Neuronal stem cell (in vitro differentiated cells): ENCODE measurements at places on chromosomes 7 and 10.

- no peak for DNase-seq
- H3K36me3 ChIP-seq = no peaks in the 10 kb centered on the region
- H3K27ac ChIP-seq = no peak overlapping the region
- no peak overlapping the region for H3K4me3 ChIP-seq
- no peaks in the 10 kb centered on the region for H3K4me1 ChIP-seq
- no peaks in the 10 kb centered on the region for H3K27me3 ChIP-seq
Measured at GRCh38 chr7:121428855-121429489, 32.9 kb upstream of the FAM3C start.

DNA sequence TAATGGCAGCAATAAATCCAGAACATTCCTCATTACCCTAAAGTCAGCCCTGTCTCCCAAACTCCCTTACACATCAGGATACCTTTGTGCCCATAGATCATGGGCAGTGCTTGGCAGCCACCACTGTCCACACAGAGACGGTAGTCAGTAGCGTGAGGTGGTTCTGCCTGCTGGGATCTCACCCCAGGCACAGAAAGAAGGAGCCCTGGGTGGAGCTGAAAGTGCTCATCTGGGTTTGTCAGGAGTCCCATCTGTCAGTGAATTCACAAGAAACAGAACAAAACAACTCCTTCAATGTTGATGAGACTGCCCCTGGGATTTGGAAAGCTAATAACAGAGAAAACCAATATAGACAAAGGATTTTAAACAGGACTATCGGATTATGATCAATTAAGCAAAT lies 90.2 kb upstream of the PRSS58 start:
- no peak for DNase-seq
- H3K4me1 ChIP-seq = no peaks in the 10 kb centered on the region
- H3K27ac ChIP-seq = no peak overlapping the region
- H3K36me3 ChIP-seq = no peaks in the 10 kb centered on the region
- H3K27me3 ChIP-seq = no peaks in the 10 kb centered on the region

DNA sequence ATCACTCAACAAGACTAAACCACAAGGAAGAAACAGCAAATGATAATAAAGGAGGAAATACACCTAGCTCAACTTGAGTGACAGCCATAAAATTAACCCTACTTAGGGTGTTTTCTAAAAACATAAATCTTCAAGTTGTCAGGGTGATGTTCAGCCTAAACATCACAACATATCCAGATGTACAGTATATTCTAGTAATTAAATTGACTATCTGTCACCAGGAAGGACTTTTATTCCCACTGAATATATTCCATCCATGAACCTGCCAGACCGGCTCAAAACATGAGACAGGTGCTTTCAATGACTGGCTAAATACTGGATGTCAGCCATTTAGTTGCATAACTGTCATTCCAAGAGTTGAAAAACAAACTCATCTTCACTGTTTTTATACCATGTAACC lies 298.1 kb upstream of the NEBL start:
- DNase-seq = no peak
- no peaks in the 10 kb centered on the region for H3K36me3 ChIP-seq
- no peak overlapping the region for H3K27ac ChIP-seq
- H3K4me1 ChIP-seq = no peaks in the 10 kb centered on the region
- no peaks in the 10 kb centered on the region for H3K27me3 ChIP-seq
- H3K4me3 ChIP-seq = no peak overlapping the region

GRCh38 chr10:8059191-8059936 lies 4.9 kb downstream of the GATA3 start:
- no peaks in the 10 kb centered on the region for H3K36me3 ChIP-seq
- no peak overlapping the region for H3K27ac ChIP-seq
- H3K27me3 ChIP-seq = peaks cover 100% of the 10 kb centered on the region
- peak; percentile 20 for DNase-seq
- H3K4me1 ChIP-seq = peaks cover 33% of the 10 kb centered on the region
- no peak overlapping the region for H3K4me3 ChIP-seq

DNA sequence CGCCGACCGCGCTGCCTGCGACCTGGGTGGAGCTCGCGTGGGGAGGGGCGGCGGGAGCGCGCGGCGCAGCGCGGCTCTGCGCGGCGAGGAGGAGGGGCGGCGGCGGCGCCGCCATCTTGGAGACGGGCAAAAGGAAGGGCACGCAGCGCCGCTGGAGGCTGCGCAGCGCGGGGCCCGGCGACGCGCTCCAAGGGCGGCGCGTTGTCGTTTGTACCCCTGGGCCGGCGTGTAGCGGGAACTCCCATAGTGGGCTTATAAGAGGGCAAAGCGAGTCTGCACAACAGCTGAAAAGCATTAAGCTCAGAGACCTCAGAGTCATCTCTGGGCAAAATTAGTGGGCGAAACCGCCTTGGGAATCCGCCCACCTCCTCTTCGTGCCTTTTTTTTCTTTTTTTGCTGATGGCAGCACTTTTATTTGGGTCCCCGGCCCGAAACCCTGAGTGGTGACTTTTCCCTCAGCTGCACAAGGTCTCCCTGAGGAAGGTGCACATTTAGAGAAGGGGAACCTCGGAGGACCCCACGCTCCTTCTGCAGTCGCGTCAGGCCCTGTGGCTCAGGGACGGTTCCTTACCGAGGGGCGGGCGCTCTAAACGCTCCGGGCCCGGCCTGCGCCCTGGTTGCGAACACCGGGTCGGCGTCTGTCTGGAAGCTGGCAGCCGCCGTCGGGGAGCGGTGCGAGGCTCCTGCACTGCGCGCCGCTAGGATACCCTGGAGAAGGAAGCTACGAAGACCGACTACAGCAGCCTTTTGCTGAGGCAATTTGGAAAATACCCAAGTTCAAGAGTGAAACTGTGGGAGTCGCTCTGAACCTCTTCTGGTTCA lies 428 bp upstream of the MCMBP start:
- DNase-seq = peak; percentile 77
- H3K4me3 ChIP-seq = peak overlapping the region; percentile 99
- no peaks in the 10 kb centered on the region for H3K27me3 ChIP-seq
- H3K4me1 ChIP-seq = peaks cover 2% of the 10 kb centered on the region

- no peak for DNase-seq
- H3K4me3 ChIP-seq = peak overlapping the region; percentile 33
- no peak overlapping the region for H3K27ac ChIP-seq
- H3K27me3 ChIP-seq = peaks cover 62% of the 10 kb centered on the region
Measured at GRCh38 chr10:101292194-101293006, 61.6 kb upstream of the BTRC start.

DNA sequence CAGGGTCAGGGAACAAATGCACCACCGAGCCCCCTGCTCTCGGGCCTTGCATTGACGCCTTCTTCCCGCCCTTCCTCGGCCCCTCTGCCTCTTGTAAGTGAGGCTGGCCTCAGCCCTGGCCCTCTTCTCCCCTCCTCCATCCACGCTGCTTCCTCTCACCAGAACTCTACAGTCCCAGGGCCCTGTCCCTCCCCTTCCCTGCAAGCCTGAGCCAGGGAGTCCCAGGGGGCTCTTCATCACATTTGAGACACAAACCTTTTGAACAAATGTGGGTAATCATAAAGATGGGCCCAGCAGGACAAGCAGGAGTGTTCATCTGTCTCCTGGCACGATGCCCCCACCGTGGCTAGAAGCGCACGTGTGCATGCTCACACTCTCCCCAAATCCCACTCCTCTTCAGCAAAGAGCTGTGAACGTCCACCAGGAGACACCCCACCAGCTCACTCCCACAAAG lies 57.7 kb downstream of the SLIT1 start:
- no peaks in the 10 kb centered on the region for H3K36me3 ChIP-seq
- no peak for DNase-seq
- peaks cover 35% of the 10 kb centered on the region for H3K4me1 ChIP-seq
- H3K4me3 ChIP-seq = no peak overlapping the region
- no peak overlapping the region for H3K27ac ChIP-seq

- no peak overlapping the region for H3K4me3 ChIP-seq
- H3K36me3 ChIP-seq = no peaks in the 10 kb centered on the region
- no peaks in the 10 kb centered on the region for H3K4me1 ChIP-seq
- H3K27me3 ChIP-seq = no peaks in the 10 kb centered on the region
- H3K27ac ChIP-seq = no peak overlapping the region
- no peak for DNase-seq
Measured at GRCh38 chr10:20670579-20670978, 226.5 kb downstream of the NEBL start.

DNA sequence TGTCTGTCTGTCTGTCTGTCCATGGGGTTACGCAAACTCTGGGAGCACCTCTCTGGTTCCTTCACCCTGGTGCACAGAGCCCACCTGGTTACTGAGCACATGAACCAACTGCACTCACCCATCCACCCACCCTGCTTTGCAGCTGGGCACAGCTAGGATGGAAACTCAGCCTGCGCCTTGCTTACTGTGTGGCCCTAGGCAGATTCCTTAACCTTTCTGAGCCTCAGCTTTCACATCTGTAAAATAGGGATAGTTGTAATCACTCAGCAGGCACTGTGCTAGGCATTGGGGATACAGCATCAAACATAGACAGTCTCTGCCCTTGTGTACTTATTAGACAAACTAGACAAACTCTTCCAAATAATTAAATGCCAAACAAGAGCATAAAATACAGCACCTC lies 21.8 kb upstream of the INMT start:
- no peaks in the 10 kb centered on the region for H3K36me3 ChIP-seq
- peaks cover 3% of the 10 kb centered on the region for H3K4me1 ChIP-seq
- no peak overlapping the region for H3K27ac ChIP-seq
- no peak overlapping the region for H3K4me3 ChIP-seq
- DNase-seq = no peak
